ENCODE measurements at places on chromosomes 13 and 19.

GRCh38 chr13:85009447-85009846, 789.8 kb downstream of the SLITRK6 start:
- no peak for DNase-seq

DNA sequence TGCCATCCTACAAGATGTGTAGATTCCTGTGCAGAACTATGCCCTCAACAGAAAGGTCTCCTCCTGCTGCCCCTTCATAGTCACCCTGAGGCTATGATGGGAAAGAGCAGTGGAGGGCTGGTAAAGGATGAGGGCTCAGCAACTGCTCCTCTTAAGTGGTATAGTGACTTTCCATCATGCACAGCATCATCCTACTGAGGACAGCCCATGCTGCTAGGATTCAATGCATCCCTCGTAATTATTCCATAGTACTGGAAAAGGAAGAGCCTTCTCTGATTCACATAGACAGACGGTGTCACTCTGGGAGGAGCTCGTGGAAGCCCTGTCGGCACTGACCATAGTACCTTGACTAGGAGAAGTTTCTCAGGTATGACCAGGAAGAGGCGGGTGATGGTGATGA, 47.6 kb upstream of the IRS2 start:
- DNase-seq = no peak

DNA sequence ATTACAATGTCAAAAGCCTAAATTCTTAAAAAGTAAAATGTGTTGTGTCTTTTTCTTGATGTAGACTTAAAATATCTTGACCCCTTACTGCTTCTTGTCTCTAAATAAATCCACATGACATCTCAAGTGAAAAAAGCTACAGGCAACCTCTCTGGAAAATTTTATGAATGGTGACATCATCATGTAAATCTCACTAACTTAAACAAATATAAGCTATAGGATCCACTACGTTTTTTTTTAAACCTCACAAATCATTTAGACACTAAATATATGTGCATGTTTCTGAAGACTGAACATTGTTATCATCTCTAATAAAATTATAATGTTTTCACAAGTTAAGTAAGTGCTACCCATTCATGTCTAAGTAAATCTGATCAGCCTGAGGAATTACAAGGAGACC, 793.7 kb upstream of the PRR20A start:
- DNase-seq = no peak

- no peak for DNase-seq
Observed at GRCh38 chr19:51091895-51092873, 9.5 kb upstream of the KLK14 start.

- no peak for DNase-seq
Observed at GRCh38 chr13:20192158-20192835, 441 bp downstream of the GJB2 start.

- no peak for DNase-seq
Observed at GRCh38 chr13:37143911-37144310, 38.4 kb upstream of the CSNK1A1L start.

GRCh38 chr19:33022472-33023116, 42.1 kb downstream of the RHPN2 start:
- DNase-seq = no peak

DNA sequence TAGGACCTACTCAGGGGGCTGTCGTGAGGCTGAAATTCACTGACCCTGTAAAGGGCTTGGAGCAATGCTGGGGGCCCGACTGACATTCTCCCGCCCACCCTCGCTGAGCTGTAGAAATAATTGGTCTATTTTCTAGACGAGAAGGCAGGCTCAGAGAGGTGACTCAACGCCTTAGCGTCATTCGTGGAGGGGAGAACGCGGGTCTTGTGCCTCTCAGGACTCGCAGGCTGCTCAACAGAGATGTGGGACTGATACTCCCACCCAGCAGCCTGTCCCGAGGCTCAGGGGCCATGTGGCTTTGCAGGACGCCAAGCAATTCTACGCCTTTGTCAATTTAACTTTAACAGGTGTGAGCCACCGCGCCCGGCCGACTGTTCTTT, 23.6 kb upstream of the ASPDH start:
- no peak for DNase-seq

DNA sequence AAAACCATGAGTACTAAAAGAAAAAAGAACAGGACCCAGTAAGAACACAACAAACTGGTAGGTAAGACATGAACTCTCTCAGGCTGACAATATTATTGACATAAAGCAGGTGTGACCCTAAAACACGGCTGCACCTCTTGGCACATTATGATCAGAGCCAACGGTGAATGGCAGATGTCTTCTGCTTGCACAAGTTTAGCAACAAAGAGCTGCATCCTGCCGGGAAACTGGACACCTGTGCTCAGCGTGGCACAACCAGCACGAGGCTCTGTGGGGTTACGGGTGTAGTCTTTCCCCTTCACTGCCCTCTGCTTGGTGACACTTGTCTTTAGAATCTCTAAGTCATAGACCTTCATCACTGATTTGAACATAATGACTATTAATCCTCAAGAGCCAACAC, 97.9 kb downstream of the DOCK9 start:
- DNase-seq = no peak

- DNase-seq = no peak
Observed at GRCh38 chr13:39405596-39406205, 197.3 kb downstream of the LHFPL6 start.

Measured in activated CD4-positive, alpha-beta T cell treated with anti-CD3 and anti-CD28 coated beads, Interleukin-2, amount 50 U/mL, for 24 hours (primary cell).